Non-pigmented ciliary epithelial cell (primary cell): ENCODE measurements at places on chromosomes 13 and 19.
A peak's percentile ranks its signal among the peaks of the same experiment; 100 is the strongest.

DNA sequence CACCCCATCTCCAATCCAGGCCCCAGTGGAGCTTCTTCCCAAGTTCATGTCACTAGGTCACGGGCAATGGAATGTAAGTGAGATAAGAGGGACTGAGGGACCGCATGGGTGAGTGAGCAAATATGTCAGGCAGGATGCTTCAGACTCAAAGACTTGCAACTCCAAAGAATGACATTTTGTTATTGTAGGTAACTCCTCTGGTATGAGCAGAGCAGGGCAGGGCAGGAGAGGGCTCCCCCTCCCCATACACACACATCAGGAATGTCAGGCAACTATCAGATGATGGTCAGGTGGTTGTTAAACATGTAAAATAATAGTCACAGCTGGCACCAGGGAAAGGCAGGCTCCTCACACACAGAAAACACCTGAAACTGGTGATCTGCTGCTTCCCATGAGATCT, 10.6 kb downstream of the ERVV-2 start:
- no peak for DNase-seq

DNA sequence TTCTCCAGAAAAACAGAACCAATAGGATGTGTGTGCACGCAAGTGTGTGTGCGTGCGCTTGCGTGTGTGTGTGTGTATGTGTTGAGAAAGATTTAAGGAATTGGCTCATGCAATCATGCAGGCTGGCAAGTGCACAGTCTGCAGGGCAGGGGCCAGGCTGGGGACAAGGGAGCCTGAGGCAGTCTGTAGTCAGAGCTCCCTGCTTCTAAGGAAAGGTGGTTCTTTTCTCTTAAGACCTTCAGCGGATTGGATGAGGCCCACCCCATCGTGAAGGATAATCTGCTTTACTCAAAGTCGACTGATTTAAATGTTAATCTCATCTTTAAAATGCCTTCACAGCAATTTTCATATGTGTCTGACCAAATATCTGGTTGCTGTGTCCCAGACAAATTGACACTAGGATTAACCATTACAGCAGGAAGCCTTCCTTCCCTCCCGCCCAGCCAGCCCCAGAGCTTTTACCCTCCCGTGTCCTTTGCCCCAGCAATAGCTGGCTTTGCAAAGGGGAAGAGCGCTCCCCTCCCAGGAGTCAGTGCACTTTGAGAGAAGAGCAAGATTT, 15.0 kb upstream of the NAXD start:
- no peak for DNase-seq

DNA sequence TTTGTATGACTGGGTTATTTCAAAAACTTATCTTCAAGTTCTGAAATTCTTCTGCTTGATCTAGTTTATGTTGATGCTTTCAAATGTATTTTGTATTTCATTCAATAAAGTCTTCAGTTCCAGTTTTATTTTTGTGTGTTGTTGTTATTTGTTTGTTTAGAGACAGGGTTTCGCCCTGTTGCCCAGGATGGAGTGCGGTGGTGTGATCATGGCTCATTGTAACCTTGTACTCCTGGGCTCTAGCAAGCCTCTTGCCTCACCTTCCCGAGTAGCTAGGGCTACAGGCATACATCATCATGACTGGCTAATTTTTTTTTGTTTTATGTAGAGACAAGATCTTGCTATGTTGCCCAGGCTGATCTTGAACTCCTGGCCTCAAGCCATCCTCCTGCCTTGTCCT, 40.3 kb upstream of the ARHGEF7 start:
- DNase-seq, result no peak

GRCh38 chr19:30444686-30445232, 72.6 kb downstream of the ZNF536 start:
- no peak for DNase-seq

DNA sequence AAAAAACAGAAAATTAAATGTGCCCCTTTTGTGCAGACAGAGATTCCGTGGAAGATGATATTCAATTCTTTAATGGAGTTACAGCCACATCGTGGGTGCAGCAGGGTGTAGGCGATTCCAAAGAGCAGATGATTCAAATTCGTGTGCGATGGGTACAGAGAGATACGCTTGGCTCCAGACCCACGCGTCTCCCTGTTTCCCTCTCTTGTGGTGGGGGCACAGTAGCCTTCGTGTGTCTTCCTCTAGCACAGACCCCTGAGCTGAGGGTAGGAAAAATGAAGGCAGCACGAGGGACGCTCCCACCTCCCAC, 4.8 kb downstream of the TSPAN16 start:
- no peak for DNase-seq

DNA sequence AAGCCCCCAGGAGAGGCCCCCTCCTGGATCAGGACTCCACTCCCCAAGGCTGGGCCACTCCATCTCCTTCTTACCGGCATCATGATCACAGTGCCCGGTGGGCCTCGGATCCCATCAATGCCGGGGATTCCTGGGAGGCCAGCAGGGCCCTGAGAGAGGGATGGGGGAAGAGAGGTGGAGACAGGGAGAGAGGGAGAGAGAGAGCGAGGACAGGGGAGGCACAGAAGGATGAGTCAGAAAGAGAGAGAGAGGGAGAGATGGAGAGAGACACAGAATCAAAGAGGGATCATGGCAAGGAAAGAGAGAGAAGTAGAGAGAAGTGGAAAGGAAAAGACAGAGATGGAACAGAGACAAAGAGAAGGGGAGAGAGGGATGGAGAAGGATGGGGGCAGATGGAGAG, 13.8 kb downstream of the COL5A3 start:
- no peak for DNase-seq

DNA sequence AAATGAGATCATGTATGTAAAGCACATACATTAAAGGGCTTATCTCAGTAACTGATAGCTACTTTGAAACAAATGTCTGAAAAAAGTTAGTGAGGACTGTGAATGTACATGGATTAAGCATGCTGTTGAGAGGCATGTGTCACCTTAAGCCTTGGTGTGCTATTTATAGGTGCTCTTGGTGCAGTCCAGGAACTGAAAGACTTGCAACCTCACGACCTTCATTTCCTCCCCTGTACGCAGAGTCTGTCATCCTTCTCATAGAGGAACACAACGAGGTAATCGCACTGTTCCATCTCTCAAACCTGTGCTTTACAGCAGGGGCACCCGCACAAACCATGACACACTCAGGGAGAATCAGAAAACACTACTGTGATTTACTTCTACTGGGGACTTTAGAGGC, 65.6 kb downstream of the UFM1 start:
- DNase-seq, result no peak

DNA sequence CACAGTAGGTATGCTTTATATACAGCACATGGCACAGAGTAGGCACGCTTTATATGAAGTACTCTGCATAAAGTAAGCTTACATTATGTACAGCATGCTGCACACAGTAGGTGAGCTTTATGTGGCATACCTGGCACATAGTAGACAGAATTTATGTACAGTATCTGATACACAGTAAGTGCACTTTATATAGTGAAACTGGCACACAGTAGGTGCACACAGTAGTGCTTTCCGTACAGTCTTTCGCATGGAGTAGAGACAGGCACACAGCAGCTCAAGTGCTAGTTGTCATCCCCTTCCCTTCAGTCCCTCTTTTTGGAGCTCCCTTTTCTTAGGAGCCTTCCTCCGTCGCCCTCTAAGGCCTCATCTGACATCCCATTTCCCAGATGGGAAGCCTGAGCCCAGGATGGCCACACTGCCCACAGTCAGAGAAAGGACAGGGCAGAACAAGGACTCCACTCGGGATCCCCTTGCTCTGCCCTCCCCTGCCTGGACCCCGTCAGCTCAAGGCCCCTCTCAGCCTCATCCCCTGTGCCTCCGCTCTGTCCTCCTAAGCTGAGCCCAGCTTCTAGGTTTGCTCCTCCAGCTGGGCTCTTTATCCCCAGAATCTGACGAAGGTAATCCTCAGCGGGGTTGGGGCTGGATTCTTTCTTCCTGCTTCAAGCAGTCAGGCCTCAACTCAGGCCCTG, 852 bp upstream of the CYP4F12 start:
- DNase-seq, result no peak

- DNase-seq, result no peak
Measured at GRCh38 chr19:32349724-32350470, 4.5 kb downstream of the ZNF507 start.

- DNase-seq, result no peak
Measured at GRCh38 chr13:49936968-49937273, 781 bp upstream of the SPRYD7 start.

GRCh38 chr13:39259371-39260140, 221.3 kb downstream of the NHLRC3 start:
- no peak for DNase-seq

- peak; percentile 65 for DNase-seq
Measured at GRCh38 chr13:76879203-76879882, 6.9 kb downstream of the KCTD12 start.
